NCI-H1105 (cell line): ENCODE measurements at places on chromosomes 5 and 9.

DNA sequence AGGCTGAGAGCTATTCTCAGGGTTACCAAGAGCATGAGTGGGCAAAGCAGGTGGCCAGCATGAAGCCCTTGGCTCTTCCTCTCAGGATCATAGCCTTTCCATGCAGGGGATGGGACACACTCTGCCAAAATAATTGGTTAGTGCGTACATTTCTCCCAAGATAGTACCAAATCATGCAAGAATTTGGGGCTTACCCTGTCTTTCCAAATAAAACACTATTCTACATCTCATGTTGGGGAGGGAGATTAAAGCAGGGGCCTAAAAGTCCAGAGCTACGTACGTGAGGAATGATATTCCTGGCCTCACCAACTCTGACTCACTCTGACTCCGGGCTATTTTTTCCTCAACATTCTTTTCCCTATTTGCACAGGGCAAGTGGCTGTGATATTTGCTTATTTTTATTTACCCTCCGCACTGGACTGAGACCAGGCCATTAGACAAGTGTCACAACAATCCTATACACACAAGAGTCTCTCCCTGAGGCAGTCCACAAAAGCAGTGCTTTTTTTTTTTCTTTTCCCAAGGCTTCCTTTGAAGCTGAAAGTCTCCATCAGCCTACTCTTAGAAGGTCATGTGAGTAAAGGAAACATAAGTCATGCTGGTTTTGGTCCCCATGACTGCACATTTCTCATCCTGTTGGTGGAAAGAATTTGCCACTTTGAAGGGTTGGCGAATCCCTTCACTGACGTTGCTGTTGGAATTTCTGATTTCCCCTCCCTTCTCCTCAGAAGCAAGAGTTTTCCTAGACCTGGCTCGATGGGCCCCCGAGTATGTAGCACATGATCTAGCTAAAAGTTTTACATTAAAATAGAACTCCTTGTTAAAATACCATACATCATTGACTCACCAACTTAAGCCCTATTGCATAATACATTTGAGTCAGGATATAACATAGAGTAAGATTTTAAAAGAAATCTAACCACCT, 40.0 kb downstream of the TMEM252 start:
- DNase-seq = no peak

GRCh38 chr9:8653855-8654254, 854.3 kb upstream of the DMAC1 start:
- DNase-seq = no peak

DNA sequence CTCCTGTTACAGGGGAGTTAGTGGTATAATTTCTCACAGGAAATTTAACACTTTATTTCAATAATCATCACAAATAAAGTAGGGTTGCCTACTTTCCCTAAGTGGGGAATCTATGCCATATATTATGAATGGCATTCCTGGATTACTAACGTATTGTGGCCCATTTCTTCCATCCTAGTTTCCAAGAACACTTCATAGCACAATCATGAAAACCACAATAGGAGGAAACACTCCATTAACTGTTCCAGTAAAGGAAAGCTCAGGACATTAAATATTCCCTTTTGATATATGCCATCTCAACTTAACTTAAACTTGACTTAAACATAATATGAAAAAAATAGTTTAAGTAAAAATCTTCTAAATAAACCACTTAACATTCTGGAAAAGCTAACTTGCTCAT, 2.1 kb downstream of the CPLANE1 start:
- no peak for DNase-seq

GRCh38 chr5:51882647-51883046, 499.4 kb downstream of the ISL1 start:
- no peak for DNase-seq

DNA sequence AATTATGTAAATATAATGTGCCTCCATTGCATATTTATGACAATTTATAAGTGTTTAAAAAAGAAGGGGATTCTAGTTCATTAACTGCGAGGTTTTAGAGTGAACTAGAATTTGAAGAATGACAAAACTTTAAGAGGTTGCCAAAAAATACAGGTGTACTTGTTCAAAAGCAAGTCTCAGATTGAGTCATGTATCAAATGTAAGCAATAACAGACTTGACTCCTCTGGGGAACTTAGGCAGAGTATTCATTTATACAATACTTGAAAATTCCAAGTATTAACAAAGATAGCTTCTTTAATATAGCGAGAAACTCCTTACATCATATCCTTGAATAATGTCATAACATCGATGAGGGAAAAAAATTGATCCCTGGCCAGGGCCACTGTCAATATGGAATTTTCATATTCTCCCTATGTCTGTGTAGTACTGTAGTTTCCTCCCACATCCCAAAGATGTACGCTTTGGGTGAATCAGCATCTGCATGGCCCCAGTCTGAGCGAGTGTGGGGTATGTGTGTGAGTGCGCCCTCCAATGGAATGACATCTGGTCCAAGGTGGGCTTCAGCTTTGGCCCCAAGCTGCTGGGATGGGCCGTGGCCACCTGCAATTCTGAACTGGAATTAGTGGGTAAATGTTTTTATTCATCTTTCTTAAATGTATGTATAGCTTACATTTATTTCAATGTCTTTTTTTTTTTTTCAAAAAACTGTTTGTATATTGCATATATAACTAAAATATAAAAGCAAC, 70.1 kb downstream of the RIC1 start:
- no peak for DNase-seq
